ENCODE measurements at places on chromosomes 11 and 22. TPM values are rescaled to one million over a fixed set of nuclear protein-coding genes. Genes with fewer than 3 reads are reported as not detected.

Gene RTN4RL2
- 119 TPM for total RNA-seq

Gene PTPN5
- 25.8 TPM for total RNA-seq

Gene MS4A15
- not detected for total RNA-seq

Gene AMBRA1
- total RNA-seq = 49.0 TPM

Gene ZFTA
- 216 TPM for total RNA-seq

Gene SPDYC
- total RNA-seq = not detected

Gene MAP6
- total RNA-seq = 313 TPM

Gene C11orf42
- not detected for total RNA-seq

Gene MUC15
- not detected for total RNA-seq

Gene SLC15A3
- total RNA-seq = 4.4 TPM

Gene PTPRCAP
- total RNA-seq = 2.1 TPM

GRCh38 chr11:121309688-121310087 lies 17.1 kb downstream of the SC5D start:
- H3K27ac ChIP-seq = no peak overlapping the region
- DNase-seq = no peak
- H3K27me3 ChIP-seq = no peaks in the 10 kb centered on the region
- H3K36me3 ChIP-seq = no peaks in the 10 kb centered on the region
- no peak overlapping the region for H3K4me3 ChIP-seq
- H3K4me1 ChIP-seq = peaks cover 1% of the 10 kb centered on the region

DNA sequence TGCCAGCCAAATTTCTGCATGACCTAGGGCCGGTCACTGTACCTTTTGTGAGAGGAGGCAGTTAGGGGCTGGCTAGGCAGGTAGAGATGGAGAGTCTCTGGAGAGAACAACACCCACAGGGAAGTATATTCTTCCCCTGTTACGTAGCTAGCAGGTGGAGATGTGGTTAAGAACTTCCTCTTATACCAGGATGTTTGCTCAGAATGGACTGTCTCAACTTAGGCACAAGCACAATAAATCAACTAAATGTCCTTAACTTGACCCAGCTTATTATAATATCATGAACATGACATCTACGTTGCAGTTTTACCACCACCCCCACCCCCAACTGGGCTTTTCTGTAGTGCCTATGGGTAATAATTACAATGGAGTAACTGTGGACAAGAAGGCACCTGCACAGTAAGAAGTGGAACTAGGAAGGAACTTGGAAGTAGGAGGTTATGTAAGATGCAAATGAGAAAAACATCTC lies 60.7 kb upstream of the MPEG1 start:
- DNase-seq = no peak
- peaks cover 2% of the 10 kb centered on the region for H3K27me3 ChIP-seq
- no peak overlapping the region for H3K27ac ChIP-seq
- H3K4me3 ChIP-seq = no peak overlapping the region

- peaks cover 5% of the 10 kb centered on the region for H3K36me3 ChIP-seq
- no peak overlapping the region for H3K4me3 ChIP-seq
- H3K27ac ChIP-seq = no peak overlapping the region
- no peak for DNase-seq
Observed at GRCh38 chr22:44759430-44760310, 7.3 kb downstream of the ARHGAP8 start.

DNA sequence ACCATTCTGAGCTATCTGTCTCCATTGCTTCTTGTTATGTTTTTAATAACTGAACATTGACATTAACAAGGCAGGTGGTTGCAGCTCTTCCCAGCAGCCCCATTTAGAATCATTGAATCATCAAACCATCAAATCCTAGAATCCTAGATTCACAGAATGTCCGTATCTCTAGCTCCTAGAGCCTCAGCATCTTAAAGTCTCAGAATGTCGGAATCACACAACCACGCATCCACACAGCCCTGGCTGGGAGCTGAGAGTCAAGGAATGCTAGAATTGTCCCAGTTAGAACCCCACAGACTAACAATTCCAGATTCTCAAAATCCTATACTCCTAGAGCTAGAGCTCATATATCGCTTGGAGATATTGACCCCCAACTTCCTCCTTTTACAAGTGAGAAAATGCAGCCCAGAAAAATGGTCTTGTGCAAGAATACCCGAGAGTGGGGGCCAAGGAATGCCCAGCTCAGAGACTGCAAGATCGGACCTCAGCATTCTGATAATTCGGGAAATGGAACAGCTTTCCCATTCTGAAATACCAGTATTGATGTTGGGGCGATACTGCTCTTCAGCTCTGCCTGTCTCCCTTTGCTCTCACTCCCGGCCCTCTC lies 38.8 kb downstream of the PDE2A start:
- H3K36me3 ChIP-seq = no peaks in the 10 kb centered on the region
- H3K27ac ChIP-seq = no peak overlapping the region
- no peak for DNase-seq
- peaks cover 11% of the 10 kb centered on the region for H3K27me3 ChIP-seq
- no peak overlapping the region for H3K4me3 ChIP-seq
- peaks cover 23% of the 10 kb centered on the region for H3K4me1 ChIP-seq

DNA sequence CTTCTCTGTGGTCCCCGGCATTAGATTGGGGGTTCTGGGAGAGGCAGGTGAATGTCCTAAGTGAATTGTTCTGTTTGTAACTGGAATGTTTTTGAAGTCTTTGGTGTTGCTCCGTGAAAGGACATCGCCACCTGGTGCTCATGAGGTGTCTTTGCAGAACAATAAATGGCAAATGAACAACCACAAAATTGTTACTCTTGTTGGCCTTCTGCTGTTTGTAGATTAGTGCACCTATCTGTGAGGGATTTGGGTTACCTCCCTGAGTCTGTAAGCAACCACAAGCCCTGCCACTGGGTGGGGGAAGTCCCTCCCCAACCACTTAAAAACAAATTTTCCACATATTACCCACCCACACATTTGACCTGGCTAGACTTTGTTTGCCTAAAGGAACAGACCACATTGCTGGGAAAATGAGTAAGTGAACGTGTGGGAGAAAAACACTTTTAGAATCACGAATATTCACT lies 4.7 kb downstream of the MPEG1 start:
- no peak overlapping the region for H3K27ac ChIP-seq
- no peak overlapping the region for H3K4me3 ChIP-seq
- no peaks in the 10 kb centered on the region for H3K4me1 ChIP-seq
- no peaks in the 10 kb centered on the region for H3K36me3 ChIP-seq
- peaks cover 2% of the 10 kb centered on the region for H3K27me3 ChIP-seq
- peak; percentile 42 for DNase-seq

DNA sequence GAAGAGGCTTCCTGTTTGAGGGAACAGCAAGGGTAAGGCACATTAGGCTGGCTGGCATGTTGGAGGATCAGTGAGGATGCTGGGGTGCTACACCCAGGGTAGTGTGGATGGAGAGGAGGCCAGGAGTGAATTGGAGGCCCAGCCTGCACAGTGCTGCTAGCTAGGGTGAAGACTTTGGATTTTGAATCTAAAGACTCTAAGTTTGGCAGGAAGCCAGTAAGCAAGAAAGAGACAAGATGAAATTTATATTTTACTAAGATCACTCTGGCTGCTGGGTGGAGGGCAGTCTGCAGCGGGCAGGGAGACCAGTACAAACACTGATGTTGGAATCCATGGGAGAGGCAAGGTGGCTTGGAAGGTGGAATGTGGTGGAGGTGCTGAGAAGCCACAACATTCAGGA lies 43.6 kb downstream of the TSPAN18 start:
- H3K4me1 ChIP-seq = peaks cover 14% of the 10 kb centered on the region
- H3K4me3 ChIP-seq = no peak overlapping the region
- H3K27ac ChIP-seq = no peak overlapping the region
- peaks cover 2% of the 10 kb centered on the region for H3K27me3 ChIP-seq
- H3K36me3 ChIP-seq = peaks cover 14% of the 10 kb centered on the region

- no peak overlapping the region for H3K4me3 ChIP-seq
- no peaks in the 10 kb centered on the region for H3K4me1 ChIP-seq
- no peaks in the 10 kb centered on the region for H3K27me3 ChIP-seq
Observed at GRCh38 chr22:29528144-29528543, 25.4 kb downstream of the THOC5 start.

DNA sequence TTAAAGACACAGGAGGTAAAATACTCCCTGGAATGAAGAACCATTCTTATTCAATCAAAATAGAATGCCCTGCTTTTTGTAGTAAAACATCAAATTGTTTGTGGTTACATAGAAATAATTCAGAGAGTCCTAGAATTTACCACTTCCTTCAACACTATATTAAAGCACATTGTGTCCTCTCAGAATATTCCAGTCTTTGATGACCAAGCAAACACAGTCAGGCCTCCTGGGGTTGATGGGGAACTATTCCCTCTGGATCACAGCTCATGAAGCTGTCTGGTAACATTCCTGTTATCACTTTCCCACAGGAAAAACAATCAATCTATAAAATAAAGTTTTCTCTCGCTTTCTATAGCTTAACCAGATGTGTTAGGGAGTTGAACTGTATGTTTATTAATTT lies 389.3 kb downstream of the KCNA4 start:
- no peak for DNase-seq
- H3K27me3 ChIP-seq = no peaks in the 10 kb centered on the region
- H3K4me1 ChIP-seq = no peaks in the 10 kb centered on the region
- no peak overlapping the region for H3K27ac ChIP-seq
- no peaks in the 10 kb centered on the region for H3K36me3 ChIP-seq

DNA sequence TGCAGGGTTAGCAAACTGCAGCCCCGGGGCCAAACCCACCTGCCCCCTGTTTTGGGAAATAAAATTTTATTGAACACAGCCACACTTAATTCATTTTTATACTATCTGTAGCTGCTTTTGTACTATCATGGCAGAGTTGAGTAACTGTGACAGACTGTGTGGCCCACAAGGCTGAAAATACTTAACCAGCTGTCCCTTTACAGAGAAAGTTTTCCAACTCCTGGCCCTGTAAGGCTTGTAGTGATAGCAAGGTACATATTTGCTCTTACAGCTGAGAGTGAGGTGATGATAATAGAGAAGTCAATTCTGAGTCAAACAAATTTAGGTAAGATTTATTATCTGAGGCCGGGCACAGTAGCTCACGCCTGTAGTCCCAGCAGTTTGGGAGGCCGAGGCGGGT lies 87.4 kb upstream of the SLC6A5 start:
- no peaks in the 10 kb centered on the region for H3K27me3 ChIP-seq
- no peak for DNase-seq
- no peaks in the 10 kb centered on the region for H3K36me3 ChIP-seq
- no peak overlapping the region for H3K27ac ChIP-seq

- H3K27ac ChIP-seq = no peak overlapping the region
- peaks cover 1% of the 10 kb centered on the region for H3K27me3 ChIP-seq
- H3K4me1 ChIP-seq = no peaks in the 10 kb centered on the region
- no peak overlapping the region for H3K4me3 ChIP-seq
- H3K36me3 ChIP-seq = peaks cover 5% of the 10 kb centered on the region
- DNase-seq = no peak
Observed at GRCh38 chr11:75141166-75141565, 9.7 kb upstream of the SLCO2B1 start.

DNA sequence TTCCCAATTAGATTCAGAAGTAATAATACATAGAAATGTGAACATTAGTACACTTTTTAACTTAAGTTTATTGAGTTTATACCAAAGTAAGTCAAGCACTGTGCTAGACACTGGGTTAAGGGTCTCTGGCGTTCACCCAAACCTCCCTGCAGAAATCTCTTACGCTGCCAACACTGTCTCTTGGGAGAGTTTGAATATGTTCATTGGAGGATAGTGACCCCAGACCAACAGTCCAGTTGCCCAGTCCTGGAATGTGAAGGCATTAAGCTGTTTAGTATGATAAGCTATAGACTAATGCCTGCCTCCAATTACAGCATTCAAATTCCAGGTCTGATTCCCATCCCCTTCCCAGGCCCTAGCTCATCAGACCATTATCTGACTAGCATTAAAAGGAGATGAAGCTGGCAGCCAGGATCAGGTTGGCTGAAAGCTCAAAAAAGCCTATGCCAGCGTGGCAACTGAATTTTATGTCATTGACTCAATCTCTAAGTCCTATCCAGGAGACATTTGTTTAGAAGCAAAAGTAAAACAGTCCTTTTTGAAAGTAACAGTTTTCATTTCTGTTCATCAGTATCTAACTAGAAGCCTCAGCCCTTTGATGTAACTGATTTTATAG lies 77.8 kb downstream of the SFI1 start:
- H3K4me3 ChIP-seq = no peak overlapping the region
- peaks cover 7% of the 10 kb centered on the region for H3K4me1 ChIP-seq
- peaks cover 5% of the 10 kb centered on the region for H3K36me3 ChIP-seq
- no peak overlapping the region for H3K27ac ChIP-seq
- no peak for DNase-seq
- H3K27me3 ChIP-seq = peaks cover 1% of the 10 kb centered on the region

DNA sequence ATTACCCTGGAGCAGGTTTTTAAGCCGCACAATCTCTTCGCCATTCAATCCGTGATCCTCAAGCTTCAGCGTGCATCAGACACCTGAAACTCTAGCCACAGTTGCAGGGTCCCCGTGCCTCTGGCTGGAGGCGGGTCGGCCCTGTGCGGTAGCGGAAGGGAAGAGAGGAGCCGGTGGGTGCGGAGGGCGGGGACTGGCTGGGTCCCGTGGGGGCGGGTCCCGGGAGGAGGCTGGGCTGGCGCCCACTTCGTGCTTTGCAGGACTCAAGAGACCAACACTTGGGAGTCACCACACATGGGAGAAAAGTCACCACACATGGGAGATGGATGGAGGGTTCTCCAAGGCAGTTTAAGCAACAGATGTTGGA lies 772 bp downstream of the C22orf15 start:
- no peak overlapping the region for H3K4me3 ChIP-seq
- no peak overlapping the region for H3K27ac ChIP-seq
- peaks cover 3% of the 10 kb centered on the region for H3K27me3 ChIP-seq

DNA sequence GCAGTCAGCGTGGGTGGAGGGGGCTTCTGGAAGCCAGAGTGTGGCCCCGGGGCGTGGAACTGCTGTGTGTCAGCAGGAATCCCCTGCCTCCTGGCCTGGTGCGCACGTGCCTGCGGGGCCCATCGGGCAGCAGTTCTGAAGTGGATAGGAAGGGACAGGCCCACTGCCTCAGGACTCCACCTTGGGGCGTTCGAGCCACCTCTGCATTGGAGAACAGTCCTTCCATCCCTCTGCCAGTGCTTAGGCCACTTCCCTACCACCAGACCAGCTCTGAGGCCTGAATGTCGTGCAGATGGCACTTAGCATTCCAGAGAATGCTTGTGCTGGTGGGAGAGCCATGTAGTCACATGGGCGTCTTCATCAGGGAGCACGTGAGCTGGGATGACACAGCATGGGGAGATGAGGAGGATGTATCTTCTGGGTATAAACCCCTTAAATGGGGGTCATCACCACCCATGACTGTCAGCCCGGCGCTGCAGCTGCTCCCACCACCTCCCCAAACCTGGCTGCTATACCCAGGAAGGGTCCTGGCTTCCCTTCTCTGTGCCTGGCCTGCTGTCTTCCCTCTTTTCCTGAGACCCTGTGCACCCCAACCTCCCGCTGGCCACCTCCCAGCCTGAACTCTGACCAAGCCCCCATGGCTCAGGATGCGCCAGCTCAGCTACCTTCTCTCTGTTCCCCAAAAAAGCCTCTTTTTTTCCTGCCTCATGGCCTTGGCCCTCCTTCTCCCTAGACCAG lies 9.7 kb downstream of the INCENP start:
- no peaks in the 10 kb centered on the region for H3K4me1 ChIP-seq
- peak overlapping the region; percentile 52 for H3K27ac ChIP-seq
- H3K4me3 ChIP-seq = no peak overlapping the region
- H3K27me3 ChIP-seq = peaks cover 3% of the 10 kb centered on the region
- no peaks in the 10 kb centered on the region for H3K36me3 ChIP-seq

DNA sequence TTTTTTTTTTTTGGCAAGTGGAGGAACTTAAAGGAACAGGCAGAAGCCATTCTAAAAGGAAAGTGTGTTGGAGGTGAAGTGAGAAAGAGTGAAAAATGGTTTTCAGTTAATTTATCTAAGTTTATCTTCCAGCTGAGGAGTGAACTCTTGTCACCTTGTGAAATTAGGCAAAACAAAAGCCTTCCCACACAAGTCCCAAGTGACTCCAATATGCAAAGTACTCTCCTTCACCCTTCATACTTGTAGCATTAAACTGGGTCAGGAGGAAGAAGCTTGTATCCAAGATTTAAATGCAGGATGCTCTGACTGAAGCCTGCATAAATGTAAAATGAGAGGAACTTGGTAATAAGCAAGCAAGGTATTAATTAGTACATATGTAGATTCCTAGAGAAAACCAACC lies 796.8 kb downstream of the DLG2 start:
- H3K4me3 ChIP-seq = no peak overlapping the region

Data from glutamatergic neuron (in vitro differentiated cells).